ENCODE measurements at places on chromosomes 16 and 17. TPM values are rescaled to one million over a fixed set of nuclear protein-coding genes. Genes with fewer than 3 reads are reported as not detected.

Gene FADS6
- total RNA-seq: not detected

Gene CCDC47
- 34.9 TPM for total RNA-seq

Gene WFIKKN1
- total RNA-seq: 0.47 TPM

DNA sequence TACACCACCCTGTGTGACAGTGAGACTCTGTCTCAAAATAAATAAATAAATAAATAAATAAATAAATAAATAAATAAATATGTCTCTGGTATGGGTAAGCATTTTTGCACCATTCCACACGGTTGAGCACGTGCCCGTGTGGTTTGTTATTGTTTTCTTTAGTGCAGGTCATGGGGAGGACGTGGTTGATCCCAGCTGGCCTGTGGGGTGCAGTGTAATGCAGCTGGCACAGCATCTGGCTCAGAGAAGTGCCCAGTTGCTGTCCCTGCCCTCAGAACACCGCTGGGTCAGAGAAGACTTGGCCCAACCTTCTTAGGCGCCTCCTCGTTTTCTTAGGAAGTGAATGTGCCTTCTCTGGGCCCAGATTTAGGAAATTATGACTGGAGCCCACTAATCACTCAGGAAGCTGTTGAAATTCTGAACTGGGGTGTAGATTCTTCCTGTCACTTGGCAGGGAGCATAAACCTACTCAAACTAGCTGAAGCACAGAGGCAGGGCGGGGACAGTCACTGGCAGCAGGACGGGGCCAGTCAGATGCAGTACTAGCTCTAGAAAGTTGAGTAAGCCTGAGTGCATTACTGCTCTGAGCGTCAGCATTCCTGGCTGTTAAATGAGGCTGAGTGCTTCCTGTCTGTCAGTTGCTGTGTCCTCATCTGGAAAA, 85.9 kb downstream of the SNX29 start:
- DNase-seq: no peak
- H3K36me3 ChIP-seq: peaks cover 6% of the 10 kb centered on the region
- no peak overlapping the region for H3K4me3 ChIP-seq

DNA sequence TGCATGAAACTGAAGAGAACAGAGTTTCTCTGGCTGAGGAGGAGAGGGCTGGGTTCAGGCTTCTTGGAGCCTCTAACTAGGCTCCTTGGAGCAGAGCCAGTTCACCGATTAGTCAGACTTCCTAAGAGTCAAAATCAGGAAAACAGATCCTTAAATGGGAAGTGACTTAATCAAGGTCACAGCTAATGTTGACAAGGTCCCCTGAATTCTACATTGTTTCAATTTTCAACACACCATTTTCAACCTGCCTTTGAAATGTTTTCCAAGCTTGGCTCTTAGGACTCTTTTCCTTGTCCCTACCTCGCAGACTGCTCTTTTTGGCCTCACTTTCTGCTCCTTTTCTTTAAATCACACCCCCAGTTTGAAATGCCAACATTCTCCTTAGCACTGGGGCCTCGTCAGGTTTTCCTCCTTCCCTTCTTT, 16.3 kb downstream of the MYL4 start:
- no peaks in the 10 kb centered on the region for H3K36me3 ChIP-seq
- peaks cover 4% of the 10 kb centered on the region for H3K27me3 ChIP-seq
- peaks cover 24% of the 10 kb centered on the region for H3K4me1 ChIP-seq
- H3K27ac ChIP-seq: no peak overlapping the region

DNA sequence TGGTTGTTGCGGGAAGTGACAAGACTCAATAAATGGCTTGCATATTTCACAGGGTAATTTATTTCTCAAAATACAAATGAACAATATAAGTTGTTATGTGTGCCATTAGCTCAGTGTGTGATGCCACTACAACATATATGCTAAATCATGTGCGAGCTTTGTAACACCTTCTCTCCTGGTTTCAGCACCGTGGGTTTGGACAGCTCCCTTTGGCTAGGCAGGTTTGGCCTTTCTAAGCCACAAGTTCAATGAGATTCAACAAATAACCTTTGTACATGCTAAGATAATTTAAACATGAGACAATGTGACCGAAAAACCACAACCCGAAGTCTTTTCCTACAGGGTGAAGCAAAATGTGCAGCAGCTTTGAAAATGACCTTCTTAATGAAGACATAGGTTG, 563.9 kb downstream of the TMEM114 start:
- no peaks in the 10 kb centered on the region for H3K36me3 ChIP-seq
- H3K4me1 ChIP-seq: no peaks in the 10 kb centered on the region
- no peaks in the 10 kb centered on the region for H3K27me3 ChIP-seq
- no peak overlapping the region for H3K4me3 ChIP-seq

All from naive thymus-derived CD8-positive, alpha-beta T cell (primary cell).